EH (cell line): ENCODE measurements at places on chromosomes 7 and 10.
A peak's percentile ranks its signal among the peaks of the same experiment; 100 is the strongest.

- DNase-seq, result no peak
Observed at GRCh38 chr7:27211084-27211446, 11.2 kb upstream of the HOXA13 start.

GRCh38 chr7:151571471-151571870 lies 51.8 kb upstream of the RHEB start:
- DNase-seq, result no peak

GRCh38 chr10:86415583-86415982 lies 49.0 kb upstream of the GRID1 start:
- no peak for DNase-seq

DNA sequence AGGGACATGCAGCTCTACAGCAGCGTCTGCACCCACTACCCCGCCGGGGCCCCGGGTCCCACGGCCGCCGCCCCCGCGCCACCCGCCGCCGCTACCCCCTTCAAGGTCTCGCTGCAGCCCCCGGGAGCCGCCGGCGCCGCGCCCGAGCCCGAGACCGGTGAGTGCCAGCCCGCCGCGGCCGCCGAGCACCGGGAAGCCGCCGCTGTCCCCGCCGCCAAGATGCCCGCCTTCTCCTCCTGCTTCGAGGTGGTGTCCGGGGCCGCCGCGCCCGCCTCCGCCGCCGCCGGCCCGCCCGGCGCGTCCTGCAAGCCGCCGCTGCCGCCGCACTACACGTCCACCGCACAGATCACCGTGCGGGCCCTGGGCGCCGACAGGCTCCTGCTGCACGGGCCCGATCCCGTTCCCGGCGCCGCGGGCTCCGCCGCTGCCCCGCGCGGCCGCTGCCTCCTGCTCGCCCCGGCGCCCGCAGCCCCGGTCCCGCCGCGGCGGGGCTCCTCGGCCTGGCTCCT lies 631 bp downstream of the OTUD1 start:
- DNase-seq, result peak; percentile 34

GRCh38 chr10:122490268-122490667 lies 28.9 kb downstream of the HTRA1 start:
- DNase-seq, result no peak

GRCh38 chr7:26156451-26157420 lies 4.7 kb downstream of the NFE2L3 start:
- peak; percentile 92 for DNase-seq

- DNase-seq, result no peak
Observed at GRCh38 chr10:51082857-51083256, 8.6 kb downstream of the PRKG1 start.

GRCh38 chr7:129514683-129515082 lies 12.4 kb downstream of the SMKR1 start:
- DNase-seq, result peak; percentile 25
